Islet precursor cell (in vitro differentiated cells): ENCODE measurements at places on chromosomes 11 and 22.

- DNase-seq: peak; percentile 78
Measured at GRCh38 chr11:13009921-13010748, 1.0 kb downstream of the RASSF10 start.

DNA sequence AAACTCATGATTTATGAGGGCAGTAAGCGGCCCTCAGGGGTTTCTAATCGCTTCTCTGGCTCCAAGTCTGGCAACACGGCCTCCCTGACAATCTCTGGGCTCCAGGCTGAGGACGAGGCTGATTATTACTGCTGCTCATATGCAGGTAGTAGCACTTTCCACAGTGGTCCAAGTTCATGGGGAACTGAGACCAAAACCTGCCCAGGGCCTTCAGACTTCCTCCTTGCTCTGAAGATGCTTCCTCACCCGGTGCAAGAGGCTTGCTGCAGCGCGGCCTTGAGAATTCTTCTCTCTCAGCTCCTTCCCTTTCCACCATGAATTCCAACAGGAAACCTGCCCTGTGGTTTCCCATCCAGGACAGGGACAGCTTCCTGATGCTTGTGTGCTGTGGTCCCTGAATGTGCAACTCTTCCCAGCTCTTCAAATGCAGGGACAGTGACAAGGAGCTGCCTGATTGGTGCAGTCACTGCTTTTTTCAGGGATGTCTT, 53.9 kb downstream of the GGTLC2 start:
- DNase-seq: peak; percentile 13

GRCh38 chr11:95140397-95141033, 50.9 kb downstream of the ENDOD1 start:
- DNase-seq: no peak

DNA sequence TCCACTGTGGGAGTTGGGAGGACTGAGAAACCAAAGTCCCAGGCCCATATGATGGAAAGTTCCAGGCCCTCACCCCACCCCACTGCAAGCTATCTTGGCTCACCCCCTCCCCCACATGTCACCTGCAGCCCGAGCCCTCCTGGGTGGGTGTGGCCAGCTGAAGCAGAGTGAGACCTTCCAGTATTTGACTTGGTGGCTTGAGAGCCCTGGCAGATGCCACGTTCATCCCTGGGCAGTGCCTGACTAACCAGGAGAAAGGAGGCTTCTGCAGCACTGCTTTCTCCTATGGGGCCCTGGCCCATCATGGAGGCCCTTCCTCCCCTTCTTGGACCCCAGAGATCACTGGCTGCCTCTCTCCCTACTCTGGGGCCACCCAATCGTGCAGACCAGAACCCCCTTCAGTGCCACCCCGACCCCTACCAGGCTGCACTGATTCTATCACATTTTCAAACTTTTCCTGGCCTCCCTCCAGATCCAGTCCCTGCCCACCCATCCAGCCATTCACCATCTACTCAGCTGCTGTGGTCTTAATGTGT, 38.1 kb upstream of the WNT11 start:
- no peak for DNase-seq

GRCh38 chr22:39175353-39176142, 23.1 kb upstream of the CBX7 start:
- DNase-seq: peak; percentile 79

- no peak for DNase-seq
Measured at GRCh38 chr11:74147199-74147929, 23.4 kb downstream of the C2CD3 start.

DNA sequence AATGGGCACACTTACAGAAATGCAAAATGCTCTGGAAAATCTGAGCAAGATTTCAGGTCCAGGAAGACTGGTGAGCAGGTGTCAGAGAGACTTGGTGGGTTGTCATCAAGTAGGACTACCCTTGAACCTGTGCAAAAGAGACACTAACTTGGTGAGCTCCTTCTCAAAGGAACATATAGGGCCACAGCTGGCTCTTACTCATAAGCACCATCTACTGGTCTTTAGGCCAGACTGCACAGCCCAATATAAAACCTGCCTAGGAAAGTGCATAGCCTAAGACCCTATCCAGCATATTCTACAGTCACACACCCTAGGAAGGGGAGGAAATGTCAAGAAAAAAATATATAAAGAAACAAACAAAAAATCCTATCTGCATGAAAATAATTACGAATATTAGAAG, 18.2 kb upstream of the OR10W1 start:
- DNase-seq: peak; percentile 60

GRCh38 chr22:19546680-19547079, 22.5 kb upstream of the CLDN5 start:
- DNase-seq: no peak

DNA sequence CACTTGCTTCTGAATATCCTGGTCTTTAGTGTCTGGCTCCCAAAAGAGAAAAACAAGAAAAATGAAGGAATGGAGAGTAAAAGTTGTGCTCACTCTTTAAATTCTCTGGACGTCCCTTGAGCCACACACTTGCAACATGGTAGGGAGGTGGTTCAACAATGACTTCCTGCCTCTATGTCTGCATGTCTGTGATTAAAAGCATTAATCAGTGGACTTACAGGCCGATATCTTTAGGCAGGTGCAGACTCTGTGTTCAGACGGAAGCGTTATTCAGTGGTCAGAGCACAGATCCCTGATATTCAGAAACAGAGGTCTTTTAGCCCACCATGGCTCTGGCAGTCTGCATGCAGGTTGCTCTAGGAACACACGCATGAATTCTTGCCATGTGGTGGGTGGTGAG, 1920.0 kb upstream of the RAG2 start:
- DNase-seq: no peak

GRCh38 chr11:60942219-60942618, 9.8 kb downstream of the SLC15A3 start:
- DNase-seq: no peak

DNA sequence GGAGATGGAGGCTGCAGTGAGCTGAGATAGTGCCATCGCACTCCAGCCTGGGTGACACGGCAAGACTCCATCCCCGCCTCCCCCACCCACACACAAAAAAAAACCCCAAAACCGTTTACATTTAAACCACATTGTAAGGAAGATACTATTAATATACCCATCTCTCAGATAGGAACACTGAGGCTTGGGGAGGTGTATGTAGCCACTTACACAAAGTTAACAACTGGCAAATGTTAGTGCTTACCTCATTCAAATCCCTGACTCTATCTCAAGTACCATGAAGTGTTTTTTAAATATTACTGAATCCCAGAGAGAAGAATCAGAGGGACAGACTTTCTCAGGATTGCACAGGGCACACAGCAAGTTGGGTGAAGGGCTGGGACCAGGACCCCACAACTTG, 164.5 kb downstream of the MIAT start:
- no peak for DNase-seq

DNA sequence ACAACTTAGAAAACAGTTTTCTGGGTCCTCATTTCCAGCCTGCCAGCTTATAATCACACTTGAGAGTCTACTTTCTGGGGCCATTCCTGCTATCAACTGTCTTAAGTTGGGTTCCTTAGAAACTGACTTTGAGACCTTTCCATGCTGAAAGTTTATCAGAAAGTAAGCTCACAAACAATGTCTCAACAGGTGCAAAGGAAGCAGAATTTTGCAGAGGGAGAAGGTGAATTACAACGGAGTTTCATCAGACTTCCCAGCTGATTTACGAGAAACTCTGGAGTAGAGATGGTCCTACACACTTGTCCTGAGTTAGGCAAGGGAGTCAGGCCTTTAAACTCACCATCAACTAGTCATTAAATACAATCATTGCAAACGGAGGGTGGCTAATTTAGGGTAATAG, 4.7 kb upstream of the OR52I2 start:
- no peak for DNase-seq

DNA sequence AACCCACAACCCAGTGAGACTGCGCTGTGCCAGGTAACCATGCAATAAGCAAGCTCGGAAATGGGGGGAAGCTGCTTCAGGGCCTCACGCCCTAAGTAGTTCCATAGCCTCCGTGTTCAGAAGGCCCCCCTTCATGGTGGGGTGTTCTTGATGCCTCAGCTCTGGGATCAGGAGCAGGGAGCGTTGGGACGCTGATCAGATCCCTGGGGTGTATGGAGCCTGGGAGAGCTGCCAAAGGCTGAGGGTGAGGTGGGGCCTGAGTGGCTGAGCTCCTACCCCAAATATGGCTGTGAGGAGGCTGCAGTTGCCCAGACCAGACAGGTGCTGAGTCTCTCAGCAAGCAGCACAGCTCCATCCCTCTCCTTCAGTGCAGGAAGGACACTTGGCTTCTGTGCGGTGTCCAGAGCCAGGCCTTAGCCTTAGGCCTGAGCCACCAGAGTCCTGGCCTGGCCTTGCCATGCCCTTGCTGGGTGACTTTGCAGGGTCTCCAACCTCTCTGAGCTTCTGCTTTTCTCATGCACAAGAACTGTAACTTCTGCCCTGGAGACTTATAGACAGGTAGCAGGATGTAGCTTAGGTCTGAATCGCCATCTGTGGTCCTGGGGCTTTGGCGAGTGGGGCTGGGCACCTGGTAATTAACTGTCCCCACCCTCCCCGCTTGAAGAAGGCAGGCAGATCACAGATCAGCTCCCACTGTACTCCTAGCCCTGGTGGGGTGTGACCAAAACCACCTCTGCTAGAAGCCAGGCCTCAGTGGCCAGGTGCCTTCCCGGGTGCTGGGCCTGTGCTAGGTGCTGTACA, 5.3 kb downstream of the MMP11 start:
- no peak for DNase-seq

- no peak for DNase-seq
Measured at GRCh38 chr11:117835576-117835975, 11.0 kb upstream of the FXYD2 start.
